ENCODE measurements at places on chromosomes 3 and 15.

GRCh38 chr3:144593881-144594280, 622.3 kb downstream of the DIPK2A start:
- DNase-seq = no peak

GRCh38 chr3:8555113-8555661, 53.6 kb downstream of the LMCD1 start:
- DNase-seq = peak; percentile 88

DNA sequence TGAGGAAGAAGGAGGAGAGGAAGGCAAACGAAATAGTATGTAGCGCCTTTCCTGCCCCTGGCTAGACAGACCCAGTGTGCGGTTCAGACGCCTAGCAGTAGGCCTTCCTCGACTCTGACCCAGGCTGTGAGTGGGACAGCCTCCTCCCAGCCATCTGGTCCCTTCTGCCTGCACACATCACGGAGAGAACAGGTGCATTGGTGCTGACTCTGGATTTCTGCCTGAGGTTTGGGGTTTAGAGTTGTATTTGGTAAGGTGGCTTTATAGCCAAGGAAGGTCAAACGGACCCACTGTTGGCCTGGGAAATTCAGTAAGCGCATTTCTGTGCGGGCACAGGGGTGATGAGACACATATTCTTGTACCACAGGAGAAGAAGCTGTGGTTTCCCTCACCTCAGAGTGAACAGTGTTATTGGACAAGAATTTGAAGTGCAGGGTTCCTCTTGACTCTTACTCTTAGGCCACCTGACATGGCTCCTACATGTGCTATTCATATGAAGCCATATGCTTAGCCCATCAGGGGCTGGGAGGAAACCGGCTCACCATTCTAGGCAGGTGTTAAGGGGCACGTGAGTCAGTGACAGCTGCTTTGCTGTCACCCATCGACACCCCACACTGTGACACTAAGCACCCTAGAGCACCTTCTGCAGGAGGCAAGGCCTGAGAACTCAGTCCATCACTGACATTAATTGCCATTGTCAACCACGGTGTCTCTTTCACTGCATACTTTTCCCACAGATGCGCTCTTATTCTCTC, 143.3 kb downstream of the CHDH start:
- no peak for DNase-seq

GRCh38 chr3:39960515-39961191, 151.2 kb downstream of the MYRIP start:
- peak; percentile 15 for DNase-seq

DNA sequence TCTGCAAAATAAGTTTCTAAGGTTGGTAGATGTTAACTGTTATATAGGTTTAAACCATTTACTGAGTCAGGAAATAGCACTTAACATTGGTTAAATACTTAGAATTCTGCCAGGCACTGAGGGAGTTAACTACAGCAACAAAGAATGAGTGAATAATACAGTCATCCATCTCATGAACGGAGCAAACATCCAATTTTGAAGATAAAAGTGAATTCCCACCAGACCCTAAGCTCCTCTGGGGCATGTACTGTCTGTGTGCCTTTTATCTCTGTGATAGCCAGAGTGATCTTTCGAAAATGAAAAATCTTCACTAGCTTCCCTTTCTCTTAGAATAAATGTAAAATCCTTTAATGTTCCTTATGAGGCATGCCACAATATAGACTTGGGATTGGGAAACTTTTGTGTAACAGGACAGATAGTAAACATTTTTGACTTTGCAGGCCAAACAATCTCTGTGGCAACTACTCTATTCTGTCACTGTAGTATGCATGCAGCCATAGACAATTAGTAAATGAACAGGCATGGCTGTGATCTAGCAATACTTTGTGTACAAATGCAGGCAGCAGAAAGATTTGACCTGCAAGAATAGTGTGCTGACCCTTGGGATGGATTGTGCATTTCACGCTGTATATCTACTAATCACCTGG, 294.5 kb upstream of the LMCD1 start:
- DNase-seq = no peak

DNA sequence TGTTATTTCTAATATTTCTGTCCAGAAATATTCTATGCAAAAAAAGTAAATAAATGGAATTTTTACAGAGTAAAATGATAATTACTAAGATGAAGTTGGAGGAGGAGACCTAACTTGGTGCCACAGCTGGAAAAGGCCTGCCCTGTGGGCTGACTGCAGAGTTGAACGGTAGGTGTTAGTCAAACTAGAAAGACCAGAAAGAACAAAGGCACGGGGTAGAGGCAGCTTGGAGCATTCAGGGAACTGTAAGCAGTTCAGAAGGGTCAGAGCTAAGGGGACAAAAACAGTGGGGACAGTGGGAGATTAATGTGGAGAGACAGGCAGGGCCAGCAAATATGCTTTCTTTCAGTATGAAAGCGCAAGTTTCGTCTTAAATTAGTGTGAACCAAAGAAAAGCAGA, 39.3 kb upstream of the PTPRG start:
- DNase-seq = no peak

GRCh38 chr3:187088701-187089100, 50.6 kb downstream of the RPL39L start:
- no peak for DNase-seq

- no peak for DNase-seq
Measured at GRCh38 chr3:184470551-184470950, 90.7 kb downstream of the CHRD start.

GRCh38 chr15:89926158-89926557, 13.4 kb upstream of the ARPIN start:
- peak; percentile 75 for DNase-seq

GRCh38 chr3:129233538-129233937, 15.9 kb upstream of the COPG1 start:
- no peak for DNase-seq

DNA sequence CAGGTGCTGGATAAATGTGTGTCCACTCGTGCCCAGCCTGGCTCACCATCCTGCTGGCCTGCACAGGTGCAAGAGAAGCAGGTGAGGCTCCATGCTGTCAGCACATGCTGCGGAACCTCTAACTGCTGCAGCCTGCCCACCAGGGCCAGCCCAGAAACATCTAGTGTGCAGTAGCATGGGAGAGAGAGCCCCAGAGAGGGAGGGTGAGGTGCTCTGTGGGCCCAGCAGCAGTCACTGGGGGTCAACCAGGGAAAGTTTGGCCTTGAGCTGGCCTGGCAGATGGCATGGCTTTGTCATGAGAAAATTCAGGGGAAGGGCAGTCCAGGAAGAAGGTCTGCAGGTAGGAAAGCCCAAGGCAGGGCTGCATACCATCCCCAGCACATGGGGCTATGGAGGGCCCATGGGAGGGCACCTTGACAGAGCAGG, 18.2 kb upstream of the PRR23E start:
- no peak for DNase-seq

- no peak for DNase-seq
Measured at GRCh38 chr3:139203752-139204151, 140.1 kb upstream of the MRPS22 start.

DNA sequence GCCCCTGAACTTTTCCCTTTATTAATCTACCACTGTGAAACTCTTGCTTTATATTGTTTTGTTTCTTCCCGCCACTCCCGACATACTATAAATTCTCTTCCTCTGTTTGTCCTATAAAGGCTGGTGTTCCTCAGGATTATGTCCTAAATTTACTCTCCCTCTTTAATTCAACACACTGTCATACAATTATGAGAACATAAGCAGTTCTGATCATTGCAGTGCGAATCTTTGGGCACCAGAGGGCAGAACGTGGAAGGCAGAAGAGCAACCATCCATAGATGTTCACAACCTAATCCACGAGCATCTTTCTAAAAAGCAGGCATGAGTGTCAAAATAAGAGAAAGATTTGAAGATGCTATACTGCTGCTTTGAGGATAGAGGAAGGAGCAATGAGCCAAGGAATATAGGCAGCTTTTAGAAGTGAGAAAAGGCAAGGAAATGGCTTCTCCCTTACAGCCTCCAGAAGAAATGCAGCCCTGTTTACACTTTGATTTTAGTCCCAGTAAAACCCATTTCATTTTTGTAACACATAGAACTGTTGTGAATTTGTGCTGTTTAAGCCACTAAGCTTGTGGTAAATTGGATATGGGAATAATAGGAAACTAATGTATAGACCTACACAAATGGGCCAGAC, 179.4 kb downstream of the GBE1 start:
- DNase-seq = peak; percentile 59

GRCh38 chr15:68429691-68430470, 2.1 kb downstream of the ITGA11 start:
- peak; percentile 30 for DNase-seq

DNA sequence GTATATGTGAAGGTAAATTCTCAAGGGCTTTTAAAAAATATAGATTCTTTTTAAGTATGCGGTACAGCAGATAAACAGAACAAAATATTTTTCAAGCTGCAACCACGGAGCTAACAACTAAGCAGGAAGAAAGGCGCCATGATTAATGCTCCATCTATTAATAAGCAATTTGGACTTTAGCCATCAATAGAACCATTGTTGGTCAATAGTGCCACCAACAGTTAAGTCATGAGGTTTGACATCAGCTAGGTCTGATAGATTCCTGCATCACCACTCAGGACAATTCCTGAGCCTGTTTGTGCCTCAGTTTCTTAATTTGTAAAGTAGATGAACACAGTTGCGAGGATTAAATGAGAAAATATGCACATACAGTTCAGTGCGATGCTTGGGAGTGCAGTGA, 65.1 kb upstream of the FAM3D start:
- no peak for DNase-seq

- DNase-seq = no peak
Measured at GRCh38 chr3:28224430-28224829, 17.0 kb upstream of the CMC1 start.

GRCh38 chr3:60294181-60294580, 957.1 kb downstream of the FHIT start:
- DNase-seq = peak; percentile 82

GRCh38 chr15:47443839-47444238, 273.5 kb upstream of the SEMA6D start:
- DNase-seq = peak; percentile 21

- no peak for DNase-seq
Measured at GRCh38 chr3:184203526-184203925, 17.5 kb downstream of the ABCF3 start.

- DNase-seq = no peak
Measured at GRCh38 chr3:10774129-10774670, 41.8 kb upstream of the SLC6A11 start.

DNA sequence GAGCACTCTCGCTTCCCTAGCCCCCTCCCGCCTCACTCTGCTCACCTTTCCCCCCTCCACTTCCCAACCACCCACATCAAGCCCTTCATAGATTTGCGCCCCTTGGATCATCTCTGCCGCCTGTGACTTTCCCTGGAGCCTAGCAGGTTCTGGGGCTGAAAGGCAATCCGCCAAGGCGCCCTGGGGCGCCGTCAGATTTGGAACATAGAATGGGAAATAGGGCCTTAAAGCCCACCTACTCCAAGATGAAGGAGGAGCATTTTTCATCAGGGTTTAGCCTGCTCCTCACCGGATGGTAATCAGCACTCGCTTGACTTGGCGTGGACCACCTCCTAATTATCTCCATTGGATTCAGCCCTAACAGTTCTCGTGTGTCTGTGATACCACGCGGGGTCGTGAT, 1.3 kb downstream of the CPNE4 start:
- DNase-seq = no peak

DNA sequence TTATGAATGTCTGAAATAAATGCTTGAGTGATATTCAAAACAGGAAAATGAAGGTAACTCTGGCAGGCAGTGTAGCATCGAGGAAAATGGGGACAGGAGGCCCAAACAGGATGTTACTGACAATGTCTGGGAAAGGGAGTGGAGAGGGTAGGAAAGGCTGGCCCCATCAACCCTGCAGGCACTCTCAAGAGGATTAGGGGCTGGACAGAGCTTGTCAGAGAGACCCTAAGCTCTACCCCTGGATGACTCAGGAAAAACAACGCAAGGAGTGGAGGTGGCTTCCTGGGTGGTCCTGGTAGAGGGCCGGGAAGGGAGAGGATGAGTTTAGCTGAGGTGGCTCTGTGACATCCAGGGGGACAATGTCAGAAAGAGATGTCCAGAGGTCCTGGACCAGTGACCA, 106.0 kb downstream of the RYK start:
- DNase-seq = no peak

GRCh38 chr3:28923994-28924393, 356.9 kb upstream of the RBMS3 start:
- no peak for DNase-seq

DNA sequence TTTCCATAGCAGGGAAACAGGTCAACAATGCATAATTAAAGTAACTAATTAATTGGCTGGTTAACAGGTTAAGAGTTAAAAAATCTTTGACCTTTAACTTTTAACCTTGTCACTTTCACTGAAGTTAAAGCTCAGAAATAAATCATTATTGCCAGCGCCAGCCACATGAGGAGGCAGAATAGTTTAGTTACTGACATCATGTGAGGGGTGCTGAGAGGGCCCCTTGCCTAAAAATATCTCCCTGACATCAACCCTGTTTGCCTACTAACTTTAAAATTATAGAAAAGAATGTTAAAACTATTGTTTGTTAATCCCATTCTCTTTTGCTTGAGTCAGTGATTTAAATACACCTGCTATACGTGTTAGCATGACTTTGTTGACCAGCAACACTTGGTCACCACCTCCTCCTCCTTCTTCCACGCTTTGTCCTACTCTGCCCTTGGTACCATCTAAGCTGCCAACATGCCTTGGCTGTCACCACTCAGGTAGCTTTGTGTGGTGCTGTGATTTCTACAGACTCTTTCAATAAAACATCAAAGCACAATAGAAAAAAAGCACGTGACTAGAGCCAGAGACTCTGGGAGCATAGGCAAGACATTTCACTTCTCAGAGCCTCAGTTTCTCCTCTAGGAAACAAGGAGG, 2.7 kb downstream of the FBXO40 start:
- no peak for DNase-seq

- DNase-seq = peak; percentile 58
Measured at GRCh38 chr3:5217824-5218595, 30.5 kb downstream of the EDEM1 start.

DNA sequence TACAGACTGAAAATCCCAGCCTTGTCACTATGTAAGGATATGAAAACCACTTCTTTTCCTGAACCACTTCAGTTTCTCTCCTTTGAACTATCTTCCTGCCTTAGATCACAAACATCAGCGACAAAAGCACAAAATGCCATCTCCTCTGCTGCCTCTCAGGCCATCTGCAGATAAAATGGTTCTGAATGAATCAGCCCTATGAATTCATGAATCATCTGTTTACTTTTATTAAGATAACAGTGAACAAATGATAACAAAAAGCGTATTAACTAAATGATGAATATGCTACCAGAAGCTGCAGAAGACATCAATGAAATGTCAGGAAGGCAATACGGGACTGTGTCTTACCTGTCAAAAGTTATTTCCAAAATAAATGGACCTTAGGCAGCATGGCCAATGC, 928.1 kb downstream of the ROBO1 start:
- DNase-seq = no peak

- DNase-seq = peak; percentile 62
Measured at GRCh38 chr15:29676961-29677402, 145.3 kb downstream of the TJP1 start.

- no peak for DNase-seq
Measured at GRCh38 chr15:51075826-51076523, 18.7 kb downstream of the TNFAIP8L3 start.

GRCh38 chr3:57165641-57166040, 488 bp upstream of the IL17RD start:
- DNase-seq = no peak

GRCh38 chr3:53137835-53138446, 7.7 kb upstream of the RFT1 start:
- DNase-seq = peak; percentile 64

GRCh38 chr3:120364101-120364500, 14.9 kb upstream of the LRRC58 start:
- no peak for DNase-seq

GRCh38 chr15:25990220-25990619, 127.1 kb upstream of the ATP10A start:
- no peak for DNase-seq

- DNase-seq = peak; percentile 75
Measured at GRCh38 chr3:105826778-105827634, 41.8 kb downstream of the CBLB start.

Data from fibroblast of mammary gland (primary cell).